ENCODE measurements at places on chromosomes 13 and 19.

DNA sequence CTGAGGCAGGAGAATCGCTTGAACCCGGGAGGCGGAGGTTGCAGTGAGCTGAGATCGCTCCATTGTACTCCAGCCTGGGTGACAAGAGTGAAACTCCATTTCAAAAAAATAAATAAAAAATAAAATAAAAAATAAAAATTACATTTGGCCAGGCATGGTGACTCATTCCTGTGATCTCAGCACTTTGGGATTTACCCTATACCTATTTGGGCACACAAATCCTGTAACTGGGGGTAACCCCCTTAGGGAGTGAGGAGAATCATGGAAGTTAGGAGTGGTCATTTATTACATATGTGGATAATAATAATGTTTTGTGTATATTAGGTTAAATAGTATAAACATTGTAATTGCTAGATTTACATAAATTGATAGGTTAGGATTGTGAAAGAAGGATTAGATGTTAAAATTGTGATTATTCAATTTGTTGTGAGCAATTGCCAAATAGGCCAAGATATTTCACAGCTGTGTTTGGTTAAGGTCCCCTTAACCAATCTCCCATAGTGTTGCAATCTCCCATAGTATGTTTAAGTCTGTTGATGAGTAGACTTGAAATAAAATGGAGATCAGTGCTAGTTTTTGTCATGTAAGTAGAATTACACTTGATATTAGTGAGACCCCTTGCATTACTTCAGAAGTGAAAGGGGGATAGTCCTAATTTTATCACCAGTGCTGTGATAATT lies 30.7 kb downstream of the ZNF844 start:
- no peak for DNase-seq

DNA sequence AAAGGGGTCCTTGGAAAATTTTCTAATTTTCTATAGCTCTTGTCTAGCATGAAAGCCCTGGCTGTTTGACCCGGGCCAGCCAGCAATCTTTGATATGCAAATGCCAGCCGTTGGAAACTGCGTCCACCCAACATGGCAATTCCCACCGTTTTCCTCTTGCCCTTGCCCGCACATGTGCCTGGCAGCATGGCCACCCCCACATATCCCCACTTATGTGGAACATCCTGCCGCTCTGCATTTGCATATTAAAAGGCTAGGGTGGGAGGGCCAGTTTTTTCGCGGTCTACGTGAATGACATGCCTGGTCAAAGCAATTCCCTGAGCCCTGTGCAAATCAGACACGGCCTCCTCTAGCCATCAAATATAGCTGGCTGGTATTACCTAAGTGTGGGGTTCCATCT lies 110.3 kb upstream of the TDRD3 start:
- no peak for DNase-seq

GRCh38 chr13:25743421-25743820 lies 308.4 kb downstream of the SHISA2 start:
- DNase-seq: no peak

- DNase-seq: no peak
These were observed 80.3 kb downstream of the RYR1 start for GRCh38 chr19:38513762-38514167.

- no peak for DNase-seq
These were observed 53.7 kb downstream of the DNAJC15 start for GRCh38 chr13:43077046-43077445.
